SJSA1 (cell line): ENCODE measurements at places on chromosomes 1 and 21. TPM values are rescaled to one million over a fixed set of nuclear protein-coding genes. Genes with fewer than 3 reads are reported as not detected.

Gene IFI44
- 24.4 and 29.8 TPM in 2 replicates for total RNA-seq

Gene ZNF697
- total RNA-seq = 1.7 and 5.0 TPM in 2 replicates

GRCh38 chr1:248231117-248231516 lies at the start of gene OR2M4:
OR2M4 (plus strand) TSS chr1:248231417; CDS start chr1:248238929, 7,512 bp downstream.
- DNase-seq = no peak

GRCh38 chr1:10760566-10761502 lies 35.6 kb downstream of the CASZ1 start:
- no peak for DNase-seq

GRCh38 chr1:156488566-156489165 lies 11.9 kb downstream of the MEF2D start:
- no peak for DNase-seq
